ENCODE measurements at places on chromosomes 7 and 10. TPM values are rescaled to one million over a fixed set of nuclear protein-coding genes. Genes with fewer than 3 reads are reported as not detected.

TPST1 gene
- 10.4 TPM for total RNA-seq

GRCh38 chr7:75040512-75040911 lies 33.1 kb downstream of the RCC1L start:
- no peak for ATAC-seq

DNA sequence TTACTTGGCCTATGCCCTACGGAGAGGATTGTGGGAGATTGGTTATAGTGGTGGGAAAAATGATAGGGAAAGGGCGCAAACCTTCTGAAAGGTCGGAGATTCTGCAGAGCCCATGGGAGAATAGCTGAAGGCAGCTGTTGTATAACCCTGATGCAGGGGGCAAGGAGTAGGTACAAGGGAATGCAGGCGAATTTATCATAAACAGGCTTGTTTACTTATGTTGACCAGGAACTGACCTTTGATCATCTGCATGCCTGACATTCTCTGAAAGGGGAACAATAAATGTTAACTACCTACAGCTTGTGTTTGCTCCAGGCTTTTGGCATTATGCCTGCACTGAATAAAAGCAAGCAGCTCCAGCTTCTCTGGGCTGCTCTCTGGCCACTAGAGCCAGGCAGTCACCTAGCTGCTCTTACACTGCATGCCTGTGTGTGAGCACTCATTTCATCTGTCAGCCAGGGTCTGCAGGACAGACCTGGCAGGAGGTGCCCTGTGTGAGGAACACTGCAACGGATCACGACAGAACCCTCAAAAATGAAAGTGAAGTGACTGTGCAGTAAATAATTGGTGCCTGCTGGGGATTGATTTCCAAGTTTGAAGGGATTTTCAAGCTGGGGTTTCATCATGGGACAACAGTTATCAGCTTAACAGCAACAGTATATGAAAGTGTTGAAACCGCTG lies 31.1 kb upstream of the ABCA13 start:
- no peak for ATAC-seq

DNA sequence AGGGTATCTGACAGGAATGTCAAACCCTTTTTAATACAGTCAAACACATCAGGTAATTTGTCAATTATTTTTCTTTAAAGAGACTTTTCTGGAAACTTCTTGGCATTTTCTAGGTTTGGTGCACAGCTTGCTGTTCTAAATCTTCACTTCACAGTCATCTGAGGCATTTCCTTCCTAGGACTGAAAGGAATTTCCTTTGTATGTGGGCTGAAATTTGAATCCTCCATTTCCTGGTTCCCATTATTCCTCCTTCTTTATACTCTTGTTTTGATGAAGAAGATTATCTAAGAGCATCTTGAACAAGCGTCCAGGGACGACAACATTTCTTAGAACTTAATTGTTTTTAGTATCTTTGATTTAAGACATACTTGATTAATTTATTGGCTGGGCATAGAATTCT lies 24.9 kb downstream of the CALD1 start:
- no peak for ATAC-seq

CRHR2 gene
- 0.60 TPM for total RNA-seq

DNA sequence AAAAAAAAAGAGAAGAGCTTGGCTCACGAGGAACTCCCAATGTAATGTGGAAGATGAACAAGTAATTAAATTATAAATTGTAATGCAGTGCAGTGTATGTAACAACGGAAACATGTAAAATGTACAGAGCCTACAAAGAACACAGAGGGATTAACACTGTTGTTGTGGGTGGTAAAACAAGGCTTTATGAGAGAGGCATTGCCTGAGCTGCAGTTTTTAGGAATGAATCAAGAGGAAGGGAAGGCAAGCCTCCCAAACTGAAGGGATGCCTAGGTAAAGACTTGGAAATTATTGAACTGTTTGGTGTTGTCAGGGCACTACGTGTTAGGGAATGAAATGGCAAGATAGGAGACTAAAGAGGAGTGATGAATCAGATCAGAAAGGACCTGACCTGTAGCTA lies 213.7 kb downstream of the HTR7 start:
- no peak for ATAC-seq

DNA sequence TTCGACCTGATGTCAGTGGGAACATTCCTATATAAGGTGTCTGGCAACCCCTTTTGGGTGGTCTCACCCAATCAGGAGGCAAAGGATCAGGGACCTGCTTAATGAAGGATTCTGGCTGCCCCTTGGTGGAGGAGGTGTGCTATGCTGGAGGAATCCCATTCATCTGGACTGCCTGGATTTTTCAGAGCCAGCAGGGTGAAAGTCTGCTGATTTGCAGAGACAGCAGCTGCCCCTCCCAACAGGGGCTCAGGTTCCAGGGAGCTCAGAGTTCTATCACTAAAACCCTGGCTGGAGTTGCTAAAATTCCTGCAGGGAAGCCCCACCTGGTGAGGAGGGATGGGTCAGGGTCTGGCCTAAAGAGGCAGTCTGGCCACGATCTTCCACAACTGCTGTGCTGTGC lies 398.5 kb upstream of the CNTNAP2 start:
- ATAC-seq: no peak

DNA sequence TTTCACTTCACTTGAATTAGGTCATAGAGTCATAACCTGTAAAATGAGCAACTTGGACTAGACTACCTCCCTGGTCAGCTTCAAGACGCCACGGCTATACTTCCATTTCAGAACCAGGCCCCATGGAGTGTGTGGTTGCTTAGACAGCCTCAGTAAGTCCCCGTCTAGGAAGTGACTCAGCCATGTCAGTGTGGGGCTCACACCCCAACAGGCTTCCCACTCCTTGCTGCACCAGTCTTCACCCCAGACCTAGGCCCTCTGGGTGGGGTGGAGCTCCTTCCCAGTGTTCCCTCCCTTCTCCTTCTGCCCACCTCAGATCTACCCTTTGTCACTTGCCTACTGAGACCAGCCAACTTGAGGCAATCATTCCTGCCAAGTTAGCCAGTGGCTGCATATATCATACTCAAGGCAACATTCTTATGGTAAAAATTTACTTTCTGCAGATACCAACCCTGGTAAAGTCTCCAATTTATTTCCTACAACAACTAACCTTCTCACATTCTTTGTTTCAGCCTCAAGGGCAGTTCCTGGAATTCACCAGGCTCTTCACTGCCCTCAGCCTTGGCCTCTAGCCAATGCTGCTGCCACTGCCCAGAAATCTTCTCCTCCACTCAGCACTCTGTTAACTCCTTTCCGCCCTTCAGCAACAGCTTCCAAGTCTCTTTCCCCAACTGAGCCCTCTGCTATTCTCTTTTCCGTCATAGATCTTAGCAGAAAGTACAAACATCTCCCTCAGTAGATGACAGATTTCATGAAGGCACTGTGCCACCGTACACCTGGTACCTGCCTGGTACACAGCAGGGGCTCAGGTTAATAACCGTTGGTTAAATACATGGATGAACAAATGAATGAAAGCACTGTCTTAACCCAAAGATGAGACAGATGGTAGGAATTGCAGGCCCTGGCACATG lies 31.3 kb upstream of the ZNRF2 start:
- no peak for ATAC-seq

DNA sequence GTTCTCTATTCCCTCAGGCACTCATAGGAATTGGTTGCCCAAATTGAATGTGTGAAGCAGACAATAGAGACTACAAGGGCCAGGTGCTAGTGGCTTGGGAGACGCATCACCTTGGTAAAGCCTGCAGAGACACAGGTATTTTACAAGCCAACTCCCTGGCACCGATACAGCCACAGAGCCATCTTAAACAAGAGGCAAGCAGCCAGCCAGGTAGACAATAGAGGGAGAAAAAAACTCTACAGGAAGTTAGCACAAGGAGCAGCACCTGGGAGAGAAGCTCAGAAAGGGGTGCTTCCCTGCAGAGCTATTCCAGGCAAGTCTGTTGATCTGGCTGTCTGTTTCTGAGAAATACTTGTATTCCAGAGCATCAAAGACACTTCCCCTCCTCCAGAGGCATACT lies 43.0 kb upstream of the CDK1 start:
- no peak for ATAC-seq

GRCh38 chr10:70541736-70542564 lies 60.6 kb downstream of the PRF1 start:
- ATAC-seq: peak; percentile 39

DNA sequence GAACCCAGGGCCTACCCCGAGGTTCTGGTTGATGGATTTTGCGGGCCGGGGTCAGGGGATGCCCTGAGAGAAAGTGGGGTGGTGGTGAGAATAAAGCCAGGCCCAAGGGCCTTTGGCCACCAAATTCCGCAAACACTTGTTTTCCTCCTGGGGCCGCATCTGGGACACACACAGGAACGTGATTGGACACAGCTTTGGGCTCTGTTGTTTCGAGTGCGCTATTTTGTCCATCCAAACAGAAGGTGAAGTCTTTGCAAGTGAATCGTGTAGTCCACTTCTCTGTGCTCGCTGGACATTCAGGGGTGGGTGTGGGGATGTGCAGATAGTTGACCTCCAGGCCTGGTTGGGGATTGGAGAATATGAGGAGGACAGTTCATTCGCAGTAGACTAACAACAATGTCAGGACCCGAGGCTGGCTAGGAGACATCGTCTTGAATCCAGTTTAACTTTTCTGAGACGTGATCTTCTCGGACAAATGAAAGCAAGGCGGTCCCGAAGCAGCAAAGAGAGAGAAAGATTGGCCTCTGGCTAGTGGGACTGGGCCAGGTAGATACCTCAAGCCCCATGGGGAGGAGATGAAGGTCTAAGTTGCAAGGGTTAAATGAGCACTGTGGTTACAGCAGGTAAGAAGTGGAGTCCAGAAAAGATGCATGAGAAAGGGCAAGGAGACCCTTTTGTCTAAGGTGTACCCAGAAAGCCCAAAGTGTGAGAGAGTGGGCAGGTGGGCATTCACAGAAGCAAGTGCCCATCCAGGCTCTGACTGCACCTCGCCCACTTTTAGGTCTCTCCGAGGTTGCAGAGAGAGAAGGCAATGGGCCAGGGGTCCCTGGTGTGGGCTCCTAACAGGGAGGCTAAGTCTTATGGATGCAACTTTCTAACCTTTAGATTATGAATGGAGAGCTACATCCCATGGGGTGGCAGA lies 764 bp upstream of the FAM131B start:
- no peak for ATAC-seq

VKORC1L1 gene
- total RNA-seq: 14.2 TPM

DNA sequence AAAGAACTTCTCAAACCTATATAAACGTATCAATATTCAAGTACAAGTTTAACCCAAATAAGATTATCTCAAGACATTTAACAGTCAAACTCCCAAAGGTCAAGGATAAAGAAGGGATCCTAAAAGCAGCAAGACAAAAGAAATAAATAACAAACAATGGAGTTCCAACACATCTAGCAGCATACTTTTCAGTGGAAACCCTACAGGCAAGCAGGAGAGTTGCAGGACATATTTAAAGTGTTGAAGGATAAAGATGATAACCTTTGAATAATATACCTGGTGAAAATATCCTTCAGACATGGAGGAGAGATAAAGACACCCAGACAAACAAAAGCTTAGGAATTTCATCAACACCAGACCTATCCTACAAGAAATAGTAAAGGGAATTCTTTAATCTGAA lies 82.8 kb downstream of the TES start:
- no peak for ATAC-seq

- no peak for ATAC-seq
Observed at GRCh38 chr10:63528084-63528744, 7.0 kb downstream of the REEP3 start.

DNA sequence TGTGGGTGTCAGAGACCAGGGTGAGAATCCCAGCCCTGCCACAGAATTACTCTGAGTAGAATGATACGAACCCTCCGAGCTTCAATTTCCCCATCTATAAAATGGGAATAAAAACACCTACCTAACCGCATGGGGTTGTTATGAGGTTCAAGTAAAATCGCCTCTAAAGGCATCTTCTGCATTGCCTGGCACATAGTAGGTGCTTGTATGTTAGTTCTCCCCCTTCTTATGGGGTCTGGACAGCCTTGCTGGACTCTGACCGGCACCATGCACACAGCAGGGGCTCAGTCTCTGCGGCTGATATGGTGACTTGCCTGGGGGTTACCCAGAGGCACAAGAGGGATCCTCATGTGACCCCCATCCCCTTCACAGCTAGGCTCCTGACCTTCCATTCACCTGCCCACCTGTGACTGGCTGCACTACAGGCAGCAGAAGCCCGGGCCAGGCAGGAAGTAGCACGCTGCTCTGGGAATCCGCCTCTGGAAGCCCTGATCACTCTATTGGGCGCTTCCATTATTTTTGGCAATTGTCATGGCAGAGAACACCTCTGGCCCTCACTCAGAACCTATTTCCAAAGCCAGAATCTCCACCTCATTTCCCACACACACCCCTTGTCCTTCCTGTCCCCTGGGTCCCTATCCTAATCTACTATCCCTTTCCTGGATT lies 6.0 kb downstream of the SH3PXD2A start:
- no peak for ATAC-seq

DNA sequence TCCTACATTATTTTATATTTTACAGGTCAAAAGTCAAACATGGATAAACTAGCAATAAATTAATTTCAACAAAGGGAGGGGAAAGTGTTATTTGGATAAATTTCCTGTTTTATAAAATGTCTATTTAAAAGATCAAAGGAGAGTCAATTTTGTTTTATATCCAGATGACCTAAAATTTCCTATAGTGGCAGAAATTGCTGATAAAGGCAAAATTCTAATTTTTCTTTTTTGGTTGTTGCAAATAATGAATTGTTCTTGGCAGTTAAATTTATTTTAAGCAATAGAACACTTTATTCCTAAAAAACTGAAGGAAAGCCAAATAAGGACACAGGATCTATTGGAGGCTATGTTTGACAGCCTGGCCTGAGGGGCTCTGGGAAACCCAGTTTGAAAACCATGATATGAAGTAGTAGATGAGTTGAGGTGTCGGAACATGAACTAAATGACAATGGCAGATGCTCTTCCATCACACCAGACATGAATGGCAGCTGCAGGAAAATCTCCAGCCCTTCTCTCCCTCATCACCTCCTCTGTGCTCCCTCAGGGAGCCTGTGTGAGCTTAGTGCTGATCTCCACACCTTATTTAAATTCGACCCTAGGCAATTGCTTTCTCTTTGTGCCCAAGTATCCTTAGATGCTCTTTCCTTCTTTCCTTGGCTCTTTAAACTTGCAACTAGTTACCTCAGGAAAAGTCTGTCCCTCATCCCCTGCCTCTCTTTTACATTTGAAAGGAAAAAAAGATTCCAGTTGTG lies 395.0 kb downstream of the THSD7A start:
- ATAC-seq: no peak

- peak; percentile 62 for ATAC-seq
Observed at GRCh38 chr7:47625861-47626715, 44.2 kb upstream of the TNS3 start.

DNA sequence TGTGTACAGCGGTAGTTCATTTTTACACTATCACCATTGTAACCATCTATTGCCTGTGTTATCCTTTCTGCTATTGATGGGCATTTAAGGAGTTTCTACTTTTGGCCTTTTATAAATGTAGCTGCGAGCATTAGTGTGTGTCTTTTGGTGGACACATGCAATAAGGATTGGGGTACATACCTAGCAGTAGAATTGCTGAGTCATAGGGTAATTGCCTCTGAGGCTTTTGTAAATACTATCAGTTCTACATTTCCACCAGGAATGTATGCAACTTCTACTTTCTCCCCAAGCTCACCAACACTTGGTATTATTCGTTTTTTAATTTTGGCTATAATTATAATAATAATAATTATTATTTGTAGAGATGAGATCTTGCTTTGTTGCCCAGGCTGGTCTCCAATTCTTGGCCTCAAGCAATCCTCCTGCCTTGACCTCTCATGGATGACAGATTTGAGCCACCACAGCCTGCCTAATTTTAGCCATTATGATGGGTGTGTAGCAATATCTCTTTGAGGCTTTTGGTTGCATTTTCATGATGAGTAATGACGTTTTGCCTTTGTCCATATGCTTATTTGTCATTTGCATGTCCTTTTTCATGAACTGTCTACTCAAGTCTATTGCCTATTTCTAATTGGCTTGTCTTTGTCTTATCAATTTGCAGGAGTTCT lies 277.0 kb downstream of the ACTR3B start:
- peak; percentile 43 for ATAC-seq

SDK1 gene
- total RNA-seq: 6.8 TPM

LLCFC1 gene
- total RNA-seq: 0.53 TPM

Data from motor neuron (in vitro differentiated cells).